ENCODE measurements at places on chromosomes 16 and 17.
A peak's percentile ranks its signal among the peaks of the same experiment; 100 is the strongest.

GRCh38 chr16:83402967-83403366, 404.8 kb upstream of the HSBP1 start:
- peak; percentile 51 for DNase-seq

GRCh38 chr17:35515027-35515426, 22.5 kb downstream of the SLFN12L start:
- no peak for DNase-seq

DNA sequence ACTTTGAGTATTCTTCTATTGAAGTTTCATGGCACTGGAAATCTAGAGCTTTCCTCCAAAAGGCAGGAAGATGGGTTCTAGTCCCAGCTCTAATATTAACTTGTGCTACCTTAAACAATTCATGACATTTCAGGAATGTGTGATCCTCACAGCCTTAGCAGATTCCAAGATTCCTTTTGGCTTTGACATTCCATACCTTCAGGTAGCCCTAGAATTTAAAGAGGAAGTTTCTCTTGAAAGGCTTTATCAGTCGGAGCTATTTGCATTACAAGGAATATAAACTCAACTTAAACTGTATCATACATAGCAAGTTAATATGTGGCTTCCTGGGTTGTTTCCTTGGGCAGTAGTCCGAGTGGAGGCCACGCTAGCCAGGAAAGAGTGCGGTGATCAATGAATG, 330.0 kb downstream of the SHISA9 start:
- no peak for DNase-seq

GRCh38 chr17:1039511-1040215, 42.7 kb downstream of the TIMM22 start:
- peak; percentile 36 for DNase-seq

DNA sequence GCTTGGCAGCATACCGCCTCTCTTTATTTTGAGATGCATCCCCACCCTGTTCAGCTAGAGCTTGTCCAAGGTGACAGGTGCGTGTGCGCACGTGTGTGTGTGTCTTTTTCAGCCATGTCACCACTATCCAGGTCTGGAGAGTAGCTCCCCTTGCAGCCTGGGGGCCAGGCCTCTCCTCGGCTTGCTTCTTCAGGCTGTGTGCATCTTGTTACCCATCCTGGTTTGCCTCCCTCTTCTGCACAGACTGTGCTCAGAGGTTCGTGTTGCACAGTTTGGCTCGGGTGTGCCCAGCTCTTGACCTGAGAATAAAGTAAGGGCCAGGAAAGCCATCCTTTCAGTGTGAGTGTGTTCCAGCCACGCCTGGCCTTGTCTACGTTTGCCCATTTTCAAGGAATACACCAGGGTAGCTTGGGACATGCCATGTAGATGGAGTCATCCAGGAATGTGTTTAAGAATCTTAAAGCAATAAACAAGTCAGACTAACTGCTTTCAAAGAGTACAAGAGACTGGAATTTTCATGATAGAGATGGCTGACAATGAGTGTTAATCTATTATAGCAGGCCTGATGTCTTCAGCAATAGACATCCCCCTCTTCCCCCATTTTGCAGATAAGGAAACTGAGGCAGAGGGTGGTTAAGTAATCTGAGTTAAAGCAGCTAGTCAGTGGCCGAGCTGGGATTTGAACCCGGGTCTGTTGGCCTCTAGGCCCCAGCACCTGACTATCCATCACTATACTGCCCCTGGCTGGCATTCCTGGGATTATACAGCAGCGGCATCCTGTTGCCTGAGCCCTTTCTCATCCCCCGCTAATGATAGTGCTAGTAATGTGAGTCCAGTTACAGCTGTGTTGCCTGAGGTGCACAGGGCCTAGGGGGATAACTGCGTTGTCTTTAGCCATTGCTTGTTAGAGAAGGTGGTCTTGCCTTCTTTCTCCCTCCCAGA, 77.9 kb downstream of the KSR1 start:
- DNase-seq, result peak; percentile 93
